Jurkat, Clone E6-1 (cell line): ENCODE measurements at places on chromosomes 1 and 21.

DNA sequence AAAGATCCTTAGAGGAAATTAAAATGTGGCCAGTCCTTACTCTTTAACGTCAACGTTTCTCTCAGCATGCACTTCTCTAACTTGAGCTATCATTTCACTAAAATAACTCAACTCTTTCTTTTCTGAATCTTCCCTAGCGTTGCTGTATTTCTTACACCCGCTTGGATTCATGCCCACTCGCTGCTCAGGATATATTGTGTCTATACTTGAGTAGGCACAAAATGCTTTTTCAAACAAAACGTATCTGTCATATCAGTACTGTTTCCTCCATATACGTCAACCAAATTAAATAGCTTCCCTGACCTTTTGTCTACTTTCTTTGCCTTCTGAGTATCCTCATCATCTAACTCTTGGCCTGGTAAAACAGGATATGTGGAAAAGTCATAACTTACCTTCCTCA lies 549.7 kb downstream of the SMYD3 start:
- DNase-seq, result no peak

DNA sequence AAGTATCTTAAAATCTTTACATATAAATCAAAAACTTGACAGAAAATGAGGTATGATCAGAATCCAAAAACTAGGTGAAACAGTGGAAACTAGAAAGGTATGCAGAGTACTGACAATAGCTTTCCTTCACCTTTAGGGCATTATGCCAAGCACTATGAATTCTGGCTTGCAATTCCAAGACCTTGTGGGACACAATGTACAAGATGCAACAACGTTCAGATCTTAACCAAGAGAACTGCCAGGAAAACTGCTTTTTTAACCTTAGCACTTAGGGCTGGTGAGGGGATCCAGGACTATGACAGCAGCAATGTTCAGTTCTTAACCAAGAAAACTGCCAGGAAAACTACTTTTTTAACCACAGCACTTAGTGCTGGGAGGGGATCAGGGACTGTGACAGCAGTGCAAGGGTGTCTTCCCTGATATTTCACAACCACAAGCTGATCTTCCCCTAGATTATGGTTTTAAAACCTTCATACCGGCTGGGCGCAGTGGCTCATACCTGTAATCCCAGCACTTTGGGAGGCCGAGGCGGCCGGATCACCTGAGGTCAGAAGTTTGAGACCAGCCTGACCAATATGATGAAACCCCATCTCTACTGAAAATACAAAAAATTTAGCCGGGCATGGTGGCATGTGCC lies 22.3 kb downstream of the FOXJ3 start:
- DNase-seq, result no peak

GRCh38 chr1:20640183-20640597 lies 6.9 kb downstream of the PINK1 start:
- peak; percentile 54 for DNase-seq

GRCh38 chr1:100868364-100868995 lies 26.2 kb downstream of the EXTL2 start:
- peak; percentile 49 for DNase-seq

GRCh38 chr1:168980656-168981055 lies 125.8 kb upstream of the ATP1B1 start:
- no peak for DNase-seq

GRCh38 chr1:156114101-156114918 lies at the start of gene LMNA:
LMNA (plus strand) TSS chr1:156114711; CDS start chr1:156114919, 208 bp downstream.
- DNase-seq, result no peak

DNA sequence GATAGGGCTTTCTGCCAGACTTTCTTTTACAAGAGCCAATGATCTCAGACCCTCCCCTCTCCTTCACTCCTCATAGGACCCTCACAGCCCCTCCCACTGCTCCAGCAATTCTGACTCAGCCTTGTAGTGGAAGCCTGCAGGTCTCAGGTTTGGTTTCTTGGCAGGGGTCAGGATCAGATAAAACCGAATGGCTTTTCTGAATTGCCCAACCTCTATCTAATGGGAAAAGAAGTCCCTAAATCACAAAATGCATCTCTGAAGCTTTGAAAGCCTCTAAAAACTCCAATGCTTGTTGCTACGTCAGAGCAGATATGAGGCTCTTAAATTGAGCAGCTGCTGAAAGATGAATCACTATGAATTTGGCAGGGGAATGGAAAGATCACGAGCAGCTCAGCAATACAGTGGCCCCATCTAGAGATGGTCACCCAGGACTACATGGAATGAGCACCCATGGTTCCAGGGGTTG lies 74.5 kb downstream of the NID1 start:
- no peak for DNase-seq

DNA sequence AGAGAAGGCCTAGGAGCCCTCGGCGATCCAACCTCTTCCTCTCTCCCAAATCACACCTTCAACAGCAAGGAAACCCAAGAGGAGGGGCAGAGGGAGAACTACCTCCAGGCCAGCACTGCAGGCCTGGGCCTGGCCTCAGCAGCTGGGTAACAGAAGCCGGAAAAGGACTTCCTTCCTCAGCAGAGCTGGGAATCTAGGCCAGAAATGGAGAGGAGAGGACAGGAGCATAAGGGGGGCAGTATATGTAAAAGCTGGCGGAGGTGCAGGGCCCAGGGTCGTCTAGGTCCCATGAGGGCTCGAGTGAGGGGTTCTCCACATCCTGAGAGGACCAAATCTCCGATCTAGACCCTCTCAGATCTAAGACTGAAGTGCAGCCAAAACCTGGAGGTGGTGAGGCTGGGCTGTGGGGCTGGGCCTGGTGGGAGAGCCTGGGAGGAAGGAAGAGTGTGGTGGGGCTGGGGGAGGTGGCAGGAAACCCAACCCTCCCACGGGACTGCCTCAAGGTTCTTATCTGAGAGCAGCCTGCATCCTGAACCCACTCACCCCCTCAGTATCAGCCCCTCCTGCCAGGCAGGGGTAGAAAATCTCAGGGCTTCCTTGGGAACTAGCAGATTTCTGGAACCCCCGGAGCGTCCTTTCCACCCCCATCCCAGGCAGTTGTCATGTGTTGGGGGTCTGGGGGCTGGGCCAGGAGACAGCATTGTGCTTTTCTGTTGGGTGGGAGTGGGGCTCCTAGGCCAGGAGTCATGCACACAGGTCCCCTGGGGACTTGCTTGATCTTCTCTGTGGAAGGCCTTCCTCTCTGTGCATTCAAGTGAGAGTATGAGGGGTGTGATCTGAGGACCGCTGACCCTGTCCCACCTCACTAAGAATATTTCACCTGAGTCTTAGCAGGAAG lies 33.0 kb downstream of the PIK3C2B start:
- DNase-seq, result peak; percentile 93
